ENCODE measurements at places on chromosomes 3 and 15.

- no peak for DNase-seq
These were observed 436.5 kb upstream of the WNT5A start for GRCh38 chr3:55923626-55924025.

- DNase-seq = no peak
These were observed 26.2 kb upstream of the SPTBN5 start for GRCh38 chr15:41919954-41920538.

DNA sequence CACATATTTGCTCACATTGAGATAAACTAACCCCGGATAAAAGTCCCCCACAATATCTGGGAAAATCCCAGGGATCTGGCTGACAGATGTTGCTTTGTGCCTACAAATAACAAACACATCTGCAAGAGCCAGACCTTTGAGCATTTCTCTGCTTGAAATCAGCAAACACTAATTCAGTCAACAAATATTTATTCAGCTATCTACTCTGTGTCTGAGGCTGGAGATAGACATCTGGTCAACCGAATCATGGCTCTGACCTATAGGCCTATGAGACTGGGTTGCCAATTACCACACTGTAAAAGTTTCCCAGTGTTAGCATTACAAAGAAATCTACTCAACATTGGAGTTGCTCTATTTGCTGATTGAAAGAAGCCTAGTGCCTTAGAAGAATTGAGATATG lies 201.1 kb upstream of the CADPS start:
- no peak for DNase-seq

DNA sequence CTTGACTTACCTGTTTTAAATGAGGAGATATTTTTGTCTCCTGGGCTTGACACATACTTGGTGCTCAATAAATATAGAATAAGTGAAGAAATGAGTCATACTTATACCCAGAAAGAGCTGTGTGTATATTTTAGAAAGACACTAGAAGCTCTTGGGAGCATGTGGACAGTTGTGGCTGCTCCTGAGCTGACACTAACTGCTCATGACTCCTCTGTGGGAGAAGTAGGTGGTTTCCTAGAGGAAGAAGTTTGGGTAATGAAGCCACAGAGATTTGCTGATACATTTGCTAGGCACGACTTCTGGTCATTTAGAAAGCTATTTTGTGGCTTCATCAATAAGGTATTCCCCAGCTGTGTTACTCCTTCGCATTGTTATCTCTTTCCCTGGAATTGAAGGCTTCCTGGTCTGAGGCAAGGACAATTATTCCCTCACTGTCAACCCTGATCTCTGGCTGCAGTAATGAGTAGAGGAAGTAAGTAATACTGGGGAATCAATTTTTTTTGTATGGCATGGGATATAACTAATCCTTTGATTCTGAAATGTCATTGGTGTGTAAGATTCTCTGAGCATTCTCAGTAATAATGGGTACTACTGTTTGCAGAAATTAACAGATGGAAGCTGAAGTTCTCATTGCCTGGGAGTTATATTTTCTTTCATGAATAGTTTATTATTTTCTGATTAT lies 79.6 kb upstream of the DCBLD2 start:
- DNase-seq = no peak

DNA sequence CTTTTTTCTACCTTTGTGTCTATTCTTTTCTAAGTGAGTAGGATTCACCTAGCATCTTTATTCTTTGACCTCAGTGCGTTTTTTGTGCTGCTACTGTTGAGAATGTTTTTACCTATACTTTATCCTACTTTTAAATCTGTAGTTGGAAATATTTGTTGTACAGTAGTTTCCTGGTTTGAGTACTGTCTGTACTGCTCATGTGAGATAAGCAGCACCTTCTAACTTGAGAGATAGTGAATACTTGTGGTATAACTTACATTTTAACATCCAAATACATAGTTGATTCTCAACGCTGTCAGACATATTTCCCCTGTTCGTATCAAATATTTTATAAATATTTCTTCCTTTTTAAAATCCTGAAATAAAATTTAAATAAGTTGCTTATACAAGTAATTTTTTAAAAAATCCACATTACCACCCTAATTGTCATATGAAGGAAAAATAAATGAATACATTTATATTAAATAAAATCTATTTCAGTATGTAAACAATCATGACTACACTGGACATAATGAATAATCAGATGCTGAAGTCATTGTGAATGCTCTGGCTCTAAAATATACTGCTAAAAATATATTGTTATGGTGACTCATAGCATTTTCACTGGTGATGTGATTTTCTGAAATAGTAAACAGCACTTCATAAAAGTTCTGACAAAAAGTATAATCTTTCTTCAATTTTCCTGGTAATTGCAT lies 17.4 kb downstream of the ATP11B start:
- DNase-seq = no peak

- peak; percentile 81 for DNase-seq
These were observed at the start of gene ST6GAL1 for GRCh38 chr3:186930143-186930640. ST6GAL1 (plus strand) TSS chr3:186930526; CDS start chr3:187042704, 112,178 bp downstream.

DNA sequence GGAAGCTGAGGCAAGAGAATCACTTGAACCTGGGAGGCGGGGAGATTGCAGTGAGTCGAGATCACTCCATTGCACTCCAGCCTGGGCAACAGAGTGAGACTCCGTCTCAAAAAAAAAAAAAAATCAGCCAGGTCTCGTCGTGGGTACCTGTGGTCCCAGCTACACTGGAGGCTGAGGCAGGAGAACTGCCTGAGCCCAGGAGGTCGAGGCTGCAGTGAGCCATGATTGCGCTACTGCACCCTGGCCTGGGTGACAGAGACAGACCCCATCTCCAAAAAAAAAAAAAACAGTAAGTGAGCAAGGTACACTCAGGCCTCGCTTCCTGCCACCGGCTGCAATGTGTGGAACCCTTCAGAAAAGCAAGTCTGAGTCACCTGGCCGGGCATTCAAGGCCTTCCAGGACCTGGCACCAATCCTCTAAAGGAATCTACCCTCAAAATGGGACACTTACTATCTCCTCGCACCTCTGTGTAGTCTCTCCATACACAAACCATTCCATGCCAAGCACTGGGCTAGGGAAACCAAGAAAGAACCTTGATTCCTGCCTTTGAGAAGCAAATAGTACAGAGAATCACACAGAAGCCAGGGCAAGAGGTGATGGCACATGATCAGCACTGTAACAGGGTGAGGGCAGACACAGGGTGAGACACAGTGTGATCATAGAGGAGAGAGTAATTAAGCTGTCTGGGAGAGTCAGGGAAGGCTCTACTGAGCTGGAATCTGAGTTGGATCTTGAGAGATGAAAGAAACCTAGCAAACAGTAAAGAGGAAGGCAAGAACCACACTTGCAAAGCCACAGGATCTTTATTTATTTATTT lies 9.7 kb downstream of the SCAMP2 start:
- DNase-seq = no peak

DNA sequence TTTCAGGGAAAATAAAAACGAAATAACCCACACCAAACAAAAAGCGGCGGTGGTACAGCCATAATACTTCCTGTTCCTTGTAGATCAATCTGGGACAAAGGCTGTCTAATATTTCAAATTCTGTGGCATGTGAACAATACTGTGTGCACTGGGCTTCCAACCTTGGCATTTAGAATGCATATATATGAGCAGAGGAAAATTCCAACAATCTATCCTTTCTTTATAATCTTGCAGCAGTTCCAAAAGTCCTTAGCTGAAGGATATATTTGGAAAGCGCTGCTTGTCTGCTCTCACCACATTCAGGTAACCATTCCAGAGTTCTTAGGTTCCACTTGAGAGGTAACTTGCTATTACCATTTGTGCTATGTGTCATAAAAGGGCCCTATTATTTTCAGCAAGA lies 231.8 kb downstream of the RBMS3 start:
- no peak for DNase-seq

- DNase-seq = no peak
These were observed 25.0 kb downstream of the MEX3B start for GRCh38 chr15:82020625-82021394.

DNA sequence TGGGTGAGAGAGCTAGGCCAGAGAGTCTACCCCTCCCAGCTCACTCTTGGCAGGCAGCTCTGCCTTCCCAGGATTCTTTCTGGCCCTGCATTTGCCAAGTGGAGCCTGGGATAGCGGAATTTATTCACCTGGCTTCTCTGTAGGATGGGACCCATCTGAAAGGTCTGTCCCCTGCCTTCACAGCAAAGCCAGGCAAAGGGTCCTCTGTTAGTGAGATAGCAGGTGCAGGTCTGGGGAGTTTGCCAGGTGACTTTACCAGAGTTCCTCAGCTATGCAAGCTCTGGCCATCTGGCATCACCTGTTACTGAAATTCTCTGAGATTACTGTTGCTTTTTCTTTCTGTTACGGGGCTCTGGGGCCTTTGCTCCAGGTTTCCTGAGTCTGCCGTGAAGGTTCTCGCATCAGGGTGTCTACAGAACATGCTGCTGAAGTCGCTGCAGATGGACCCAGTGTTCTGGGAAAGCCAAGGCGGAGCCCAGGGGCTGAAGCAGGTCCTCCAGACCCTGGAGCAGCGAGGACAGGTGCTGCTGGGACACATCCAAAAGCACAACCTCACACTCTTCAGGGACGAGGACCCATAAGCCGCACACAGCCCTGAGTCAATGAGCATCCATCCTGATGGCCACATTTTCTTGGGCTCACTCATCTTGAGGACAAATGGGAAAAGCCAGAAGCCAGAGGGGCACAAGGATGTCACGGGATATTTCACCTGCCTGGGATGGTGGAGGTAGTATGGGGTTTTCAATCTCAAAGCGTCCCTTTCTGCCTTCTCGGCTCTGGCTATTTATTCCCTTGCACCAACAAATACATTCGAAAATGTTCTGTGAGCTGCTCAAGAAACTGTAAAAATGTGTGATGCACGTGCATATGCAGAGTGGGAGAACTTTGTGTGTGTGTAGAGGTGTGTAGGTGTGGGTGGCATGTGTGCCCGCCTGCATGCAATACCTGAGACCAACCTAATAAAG lies 49.8 kb downstream of the POMGNT2 start:
- DNase-seq = no peak

GRCh38 chr15:60546744-60547143 lies 67.8 kb upstream of the ICE2 start:
- peak; percentile 64 for DNase-seq

DNA sequence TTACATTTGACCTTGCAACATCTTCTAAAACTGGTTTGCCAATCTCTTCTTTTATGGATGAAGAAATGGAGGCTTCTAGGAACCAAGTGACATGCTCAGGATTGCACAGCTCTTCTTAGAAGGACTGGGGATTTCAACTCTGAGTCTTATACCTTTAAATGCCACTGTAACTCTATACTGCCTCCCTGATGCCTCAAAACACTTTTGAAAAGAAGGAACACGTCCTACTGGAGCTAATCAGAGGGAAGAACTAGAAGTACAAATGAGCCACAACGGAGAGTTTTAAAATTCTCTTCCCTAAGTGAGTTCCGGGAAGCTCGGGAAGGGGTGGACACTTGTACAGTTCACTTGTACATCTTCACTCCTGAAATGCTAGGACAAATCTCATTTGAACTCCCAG lies 949 bp upstream of the MITF start:
- DNase-seq = no peak

DNA sequence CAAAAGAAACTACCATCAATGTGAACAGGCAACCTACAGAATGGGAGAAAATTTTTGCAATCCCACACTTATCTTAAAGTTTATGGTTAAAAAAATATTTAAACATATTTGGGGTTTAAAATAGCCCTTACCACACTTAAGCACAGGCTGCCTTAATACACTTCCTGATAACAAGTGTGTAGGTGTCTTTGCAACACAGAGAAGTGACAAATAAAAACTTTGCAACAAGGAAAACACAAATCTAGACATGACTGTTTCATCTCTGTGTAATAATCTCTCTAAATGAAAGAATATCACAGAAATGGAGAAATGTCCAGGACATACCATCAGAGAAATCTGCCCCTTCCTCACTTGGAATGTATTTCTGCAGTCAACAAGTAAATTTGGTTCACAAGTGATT lies 464.1 kb upstream of the ARHGEF26 start:
- DNase-seq = no peak

DNA sequence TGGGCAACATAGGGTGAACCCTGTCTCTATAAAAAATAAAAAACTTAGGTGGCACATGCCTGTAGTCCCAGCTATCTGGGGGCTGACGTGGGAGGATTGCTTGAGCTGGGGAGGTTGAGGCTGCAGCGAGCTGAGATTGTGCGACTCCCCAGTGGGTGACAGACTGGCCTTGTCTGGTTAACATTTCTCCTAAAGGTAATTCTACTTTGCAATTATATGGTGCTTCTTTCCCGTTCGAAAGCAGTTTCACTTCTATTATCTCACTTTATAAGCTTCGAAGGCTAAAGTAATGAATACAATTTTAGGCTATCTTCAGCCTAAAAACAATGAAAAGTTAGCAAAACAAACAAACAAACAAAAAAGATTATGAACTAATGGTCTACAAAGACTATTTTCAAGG lies 35.3 kb downstream of the COMMD2 start:
- DNase-seq = no peak

DNA sequence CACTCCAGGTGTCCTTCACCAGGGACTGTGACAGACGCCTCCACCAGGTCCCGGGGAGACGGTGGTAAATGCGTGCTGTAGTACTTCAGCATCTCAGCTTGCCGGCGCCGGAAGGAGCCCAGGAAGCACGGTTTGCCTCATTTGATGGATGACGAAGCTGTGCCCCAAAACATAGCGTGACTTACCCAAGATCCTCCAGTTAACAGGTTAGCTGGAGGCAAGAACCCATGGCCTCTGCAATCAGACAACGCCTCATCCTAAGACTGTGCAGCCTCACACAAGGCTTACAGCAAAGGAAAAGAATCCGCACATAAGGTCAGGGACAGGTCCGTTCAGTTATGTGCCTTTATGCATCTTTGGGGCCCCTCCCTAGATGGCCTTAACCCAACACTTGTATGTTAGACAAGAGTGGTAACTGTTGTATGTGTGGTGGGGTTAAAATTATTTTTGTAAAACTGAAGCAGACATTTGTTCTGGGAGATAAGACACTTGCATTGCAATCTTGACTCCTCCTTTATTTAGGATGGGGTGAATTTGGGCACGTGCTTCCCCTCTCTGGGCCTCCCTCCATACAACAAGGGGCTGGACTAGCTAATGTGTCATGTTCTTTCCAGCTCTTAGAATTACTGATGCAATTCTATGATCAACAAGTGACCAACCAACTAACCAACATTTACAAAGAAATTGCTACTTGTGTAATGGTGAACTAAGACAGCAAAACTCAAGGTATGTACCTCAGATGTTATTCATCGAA lies 39.4 kb downstream of the VGLL4 start:
- no peak for DNase-seq

DNA sequence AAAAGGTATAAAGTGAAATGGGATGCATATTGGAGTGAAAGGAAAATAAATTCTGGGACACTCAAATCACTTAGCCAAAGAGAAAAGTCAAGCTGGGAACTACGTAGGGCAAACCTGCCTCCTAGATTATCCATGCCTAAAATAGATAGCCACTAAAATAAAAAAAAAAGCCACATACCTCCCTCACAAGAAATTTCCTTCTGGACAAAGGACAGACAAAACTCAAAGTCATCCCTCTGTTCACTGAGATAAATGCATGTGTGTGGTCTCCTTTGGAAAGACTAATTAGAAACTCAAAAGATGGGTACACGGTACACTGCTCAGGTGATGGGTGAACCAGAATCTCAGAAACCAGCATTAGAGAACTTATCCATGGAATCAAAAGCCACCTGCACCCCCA lies 65.2 kb upstream of the MME start:
- DNase-seq = no peak
